SIG-M5 (cell line): ENCODE measurements at places on chromosomes 6 and 20.

- no peak for DNase-seq
Measured at GRCh38 chr6:170225852-170226417, 64.9 kb downstream of the DLL1 start.

GRCh38 chr6:169988769-169989550, 237.5 kb downstream of the ERMARD start:
- no peak for DNase-seq

- DNase-seq: no peak
Measured at GRCh38 chr6:20438462-20439070, 36.9 kb downstream of the E2F3 start.

GRCh38 chr6:148274809-148275208, 67.8 kb upstream of the SASH1 start:
- no peak for DNase-seq

DNA sequence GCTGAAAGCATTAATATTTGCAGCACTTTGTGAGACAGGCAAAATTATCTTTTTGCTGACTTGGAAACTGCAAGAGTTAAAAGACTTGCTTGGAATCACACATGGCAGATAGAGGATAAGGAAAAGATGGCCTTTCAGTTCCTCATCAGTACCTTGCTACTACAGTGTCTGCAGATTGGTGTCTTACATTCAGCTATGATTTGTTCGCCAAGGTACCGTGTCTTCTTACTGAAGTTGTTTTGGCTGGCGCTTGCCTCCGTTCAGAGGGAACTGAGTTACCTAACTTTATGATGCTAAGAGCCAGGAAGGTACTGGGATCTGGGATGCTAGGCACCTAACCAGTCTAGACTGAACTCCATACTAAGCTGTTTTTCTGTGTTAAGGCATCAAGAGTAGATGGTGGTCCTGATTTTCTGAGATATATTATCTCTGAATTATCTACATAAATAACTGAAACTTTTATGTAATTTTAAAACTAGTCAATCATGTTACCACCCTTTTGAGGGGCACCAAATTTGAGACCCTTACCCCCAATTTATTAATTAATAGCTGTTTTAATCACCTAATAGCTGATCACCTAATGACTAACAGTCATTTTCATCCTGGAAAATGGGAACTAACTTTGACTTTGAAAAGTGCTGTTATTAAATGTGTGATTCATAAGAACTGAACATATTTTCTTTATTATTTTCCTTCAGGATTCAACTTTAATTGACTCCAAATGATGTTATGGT, 2.5 kb downstream of the WTAP start:
- DNase-seq: no peak

DNA sequence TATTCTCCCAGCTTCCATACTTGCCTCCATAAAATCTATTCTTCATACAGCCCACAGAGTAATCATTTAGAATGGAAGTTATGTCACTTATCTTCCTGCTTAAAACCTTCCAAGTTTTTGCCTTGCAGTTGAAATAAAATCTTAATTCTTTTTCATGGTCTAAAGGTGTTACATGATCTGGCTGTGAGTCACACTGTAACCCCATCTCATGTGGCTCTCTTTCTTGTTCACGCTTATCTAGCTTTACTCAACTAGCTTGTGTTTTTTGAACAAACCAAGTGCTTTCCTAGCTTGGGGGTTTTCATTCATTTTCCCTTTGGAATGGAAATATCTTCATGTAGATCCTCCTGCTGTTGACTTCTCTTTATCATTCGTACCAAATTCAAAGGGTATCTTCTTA, 23.6 kb upstream of the THEMIS start:
- no peak for DNase-seq

- no peak for DNase-seq
Measured at GRCh38 chr6:169724494-169725124, at the start of gene PHF10. PHF10 (minus strand) TSS chr6:169724500; CDS start chr6:169723931, 569 bp downstream.

- no peak for DNase-seq
Measured at GRCh38 chr6:157961153-157961831, 20.4 kb upstream of the SYNJ2 start.

- no peak for DNase-seq
Measured at GRCh38 chr20:34190679-34191090, 50.5 kb upstream of the ASIP start.

DNA sequence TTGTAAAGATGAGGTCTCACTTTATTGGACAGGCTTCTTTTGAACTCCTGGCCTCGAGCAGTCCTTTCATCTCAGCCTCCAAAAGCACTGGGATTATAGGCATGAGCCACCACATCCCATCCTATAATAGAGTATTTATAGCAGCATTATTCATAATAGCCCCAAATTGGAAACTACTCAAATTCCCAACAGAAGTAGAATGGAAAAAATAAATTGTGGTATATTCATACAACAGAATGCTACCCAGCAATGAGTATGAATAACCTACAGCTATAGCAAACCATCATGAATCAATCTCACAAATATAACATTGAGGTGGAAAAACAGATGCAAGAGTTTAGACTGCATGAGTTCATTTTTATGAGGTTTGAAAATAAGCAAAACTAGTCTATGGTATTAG, 84.8 kb upstream of the BTBD3 start:
- no peak for DNase-seq
